CD4-positive, alpha-beta T cell treated with Interleukin-10 for 1 hour (primary cell): ENCODE measurements at places on chromosomes 12 and 14.

GRCh38 chr14:22540293-22540692 lies 48.7 kb downstream of the DAD1 start:
- no peak for DNase-seq

DNA sequence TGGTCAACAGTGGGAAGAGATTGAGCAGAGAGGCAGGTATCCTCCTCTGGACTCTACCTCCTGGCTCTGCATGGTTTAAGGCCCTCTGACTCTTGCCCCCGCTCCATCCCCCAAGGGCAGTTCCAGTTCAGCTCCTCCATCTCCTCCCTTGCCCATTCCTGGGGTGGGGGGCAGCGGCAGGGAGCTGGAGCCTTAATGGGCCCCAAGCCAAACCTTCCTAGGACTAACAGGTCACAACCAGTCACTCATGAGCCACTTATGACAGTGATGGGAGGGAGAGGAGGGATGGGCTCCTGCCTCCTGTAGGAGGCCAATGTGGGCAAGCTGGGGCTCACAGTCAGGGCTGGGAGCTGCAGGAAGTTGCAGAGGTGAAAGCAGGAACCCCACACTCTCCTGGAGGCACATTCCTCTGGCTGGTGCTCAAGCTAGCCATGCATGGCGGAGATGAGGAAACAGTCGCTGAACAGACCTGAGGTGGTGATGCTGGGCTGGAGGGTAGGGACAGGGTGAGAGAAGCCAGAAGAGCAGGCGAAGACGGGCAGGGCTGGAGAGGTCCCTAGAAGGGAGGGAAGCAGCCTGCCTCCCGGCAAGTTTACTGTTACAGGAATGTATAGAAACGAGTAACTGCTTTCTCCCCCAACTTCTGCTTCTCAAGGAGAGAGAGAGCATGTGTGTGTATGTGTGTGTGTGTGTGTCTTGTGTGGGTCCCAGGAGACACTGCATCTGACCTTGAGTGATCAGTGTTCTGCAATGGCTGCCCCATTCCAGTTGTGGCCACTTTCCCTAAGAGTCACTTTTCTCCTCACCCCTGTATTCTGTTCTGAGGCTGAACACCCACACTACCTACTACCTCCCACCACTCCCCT lies 5.0 kb upstream of the RAPGEF3 start:
- DNase-seq: no peak

DNA sequence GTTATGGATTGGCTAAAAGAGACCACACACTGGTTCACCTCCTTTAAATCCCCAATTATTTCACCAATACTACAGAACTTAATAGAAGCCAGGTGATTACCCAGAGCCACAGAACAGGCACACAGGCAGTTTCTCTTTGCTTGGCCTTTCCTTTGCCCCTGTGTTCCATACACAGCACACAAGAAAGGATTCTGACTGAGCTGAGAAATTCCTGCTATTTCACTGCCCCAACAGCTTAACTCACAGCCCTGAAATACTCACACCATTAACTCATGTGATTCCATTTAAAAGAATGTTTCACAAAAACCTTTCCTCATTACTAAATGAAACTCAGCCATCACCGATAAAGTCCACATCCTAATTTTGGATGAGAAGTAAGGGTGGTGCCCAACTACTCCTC lies 133.6 kb downstream of the MED13L start:
- DNase-seq: no peak

DNA sequence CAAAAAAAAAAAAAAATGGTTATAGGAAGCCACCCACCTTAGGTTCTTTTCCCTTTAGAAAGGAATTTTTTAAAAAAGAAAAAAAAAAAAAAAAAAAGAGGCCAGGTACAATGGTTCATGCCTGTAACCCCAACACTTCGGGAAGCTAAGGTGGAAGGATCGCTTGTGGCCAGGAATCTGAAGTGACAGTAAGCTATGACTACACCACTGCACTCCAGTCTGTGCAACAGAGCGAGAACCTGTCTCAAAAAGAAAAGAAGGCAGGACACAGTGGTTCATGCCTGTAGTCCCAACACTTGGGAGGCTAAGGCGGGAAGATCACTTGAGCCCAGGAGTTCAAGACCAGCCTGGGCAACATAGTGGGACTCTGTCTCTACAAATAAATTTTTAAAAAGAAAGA lies 36.0 kb downstream of the SPTLC2 start:
- DNase-seq: no peak

GRCh38 chr12:131347732-131348131 lies 363.2 kb upstream of the SFSWAP start:
- no peak for DNase-seq

GRCh38 chr12:28253161-28253641 lies 62.9 kb downstream of the CCDC91 start:
- peak; percentile 52 for DNase-seq

DNA sequence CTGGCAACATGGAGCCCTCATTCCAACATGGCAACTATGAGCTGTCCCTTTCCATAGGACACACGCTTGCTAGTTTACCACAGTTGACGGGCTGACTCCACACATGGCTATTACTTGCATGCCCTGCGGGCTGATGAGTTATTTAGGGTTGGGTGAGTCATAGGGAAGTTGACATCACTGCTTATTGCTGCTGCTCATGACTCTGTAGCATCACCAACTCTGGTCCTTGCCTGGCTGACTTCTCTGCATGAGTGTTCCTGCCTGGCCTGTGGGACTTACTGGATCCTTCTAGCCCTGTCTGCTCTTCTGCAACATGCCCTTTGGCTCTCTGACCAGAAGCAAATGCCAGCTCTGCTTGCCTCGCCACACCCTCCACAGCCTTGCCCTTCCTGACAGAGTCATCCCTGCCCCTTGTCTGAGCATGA lies 199.5 kb downstream of the ANO6 start:
- DNase-seq: no peak

GRCh38 chr14:102279688-102280348 lies 25.1 kb downstream of the MOK start:
- no peak for DNase-seq

DNA sequence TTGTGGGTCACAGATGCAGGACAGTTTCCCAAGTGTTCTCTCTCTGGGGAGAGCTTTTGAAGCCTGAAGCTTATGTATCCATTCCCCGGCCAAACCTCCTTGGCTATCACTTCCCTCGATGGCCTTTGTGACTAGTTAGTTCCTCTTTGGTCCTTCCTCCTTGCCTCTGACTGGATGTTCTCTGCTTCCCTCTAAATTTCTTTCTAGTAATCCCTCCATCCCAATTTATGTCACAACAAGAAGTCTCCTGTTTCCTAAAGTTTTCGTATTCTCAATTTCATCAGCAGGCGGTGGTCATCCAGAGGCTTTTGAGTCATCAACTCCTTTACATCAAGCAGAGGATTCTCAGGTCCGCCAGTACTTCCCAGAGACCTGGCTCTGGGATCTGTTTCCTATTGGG lies 27.5 kb downstream of the A2ML1 start:
- no peak for DNase-seq

DNA sequence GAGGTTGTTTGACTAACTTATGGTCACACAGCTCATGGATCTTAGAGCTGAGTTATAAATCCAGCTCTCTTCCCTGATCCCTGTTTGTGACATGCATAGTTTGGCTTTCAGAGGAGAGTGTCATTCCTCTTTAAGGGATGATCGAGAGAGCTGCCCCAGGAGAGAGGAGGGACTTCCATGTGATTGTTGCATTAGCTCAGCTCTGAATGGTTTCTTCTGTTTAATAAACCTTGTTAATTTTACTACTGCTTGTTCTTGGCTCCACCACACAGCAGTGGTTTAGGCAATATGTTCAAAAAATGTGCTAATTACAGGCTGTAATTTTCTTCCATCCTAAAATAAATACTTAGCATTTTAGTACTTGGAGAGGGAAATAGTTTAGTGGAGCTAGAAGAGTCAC lies 152.5 kb downstream of the C12orf75 start:
- DNase-seq: no peak
